ENCODE measurements at places on chromosomes 12 and 14.

DNA sequence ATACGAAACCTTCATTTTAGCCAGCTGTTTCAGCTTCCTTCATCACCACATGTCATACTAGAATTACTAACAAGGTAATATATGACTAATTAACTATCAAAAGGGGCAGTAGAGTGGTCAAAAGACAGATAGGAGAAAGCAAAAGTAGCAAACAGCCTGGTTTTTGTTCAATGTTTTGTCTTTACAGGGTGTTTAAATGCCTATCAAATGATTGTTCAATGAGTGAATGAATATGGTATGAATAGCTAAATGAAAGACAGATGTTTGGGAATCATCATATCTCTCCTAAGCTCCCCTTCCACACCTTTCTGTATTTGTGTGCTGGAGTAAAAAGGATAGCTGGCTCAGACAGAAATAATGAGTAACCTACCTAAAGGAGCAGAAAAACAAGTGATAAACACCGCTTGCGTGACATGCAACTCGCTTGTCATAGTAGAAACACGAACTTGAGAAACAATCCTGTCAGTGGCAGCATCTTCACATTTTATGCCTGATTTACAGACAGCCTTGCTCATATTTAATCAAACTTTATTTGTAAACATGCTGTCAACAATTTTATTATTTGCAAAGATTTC, 34.2 kb downstream of the ABCC9 start:
- no peak for DNase-seq

DNA sequence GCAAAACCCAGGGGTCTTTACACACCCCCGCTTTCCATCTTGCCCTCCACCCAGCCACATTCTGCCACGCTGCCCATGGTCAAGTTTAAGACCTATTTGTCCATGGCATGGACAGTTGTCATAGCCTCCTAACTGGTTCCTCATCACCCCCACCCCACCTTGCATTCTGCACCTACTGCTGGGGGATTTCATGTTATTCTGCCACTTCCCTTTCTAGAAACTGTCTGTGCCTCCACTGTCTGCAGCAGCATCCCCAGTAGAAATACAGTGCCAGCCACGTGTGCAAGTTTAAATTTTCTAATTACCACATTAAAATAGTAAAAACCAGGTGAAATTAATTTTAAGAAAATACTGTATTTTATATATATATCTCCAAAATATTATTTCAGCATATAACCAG, 63.2 kb downstream of the WDR20 start:
- no peak for DNase-seq

GRCh38 chr12:9731797-9732196, 1.1 kb downstream of the CLECL1 start:
- DNase-seq = no peak

DNA sequence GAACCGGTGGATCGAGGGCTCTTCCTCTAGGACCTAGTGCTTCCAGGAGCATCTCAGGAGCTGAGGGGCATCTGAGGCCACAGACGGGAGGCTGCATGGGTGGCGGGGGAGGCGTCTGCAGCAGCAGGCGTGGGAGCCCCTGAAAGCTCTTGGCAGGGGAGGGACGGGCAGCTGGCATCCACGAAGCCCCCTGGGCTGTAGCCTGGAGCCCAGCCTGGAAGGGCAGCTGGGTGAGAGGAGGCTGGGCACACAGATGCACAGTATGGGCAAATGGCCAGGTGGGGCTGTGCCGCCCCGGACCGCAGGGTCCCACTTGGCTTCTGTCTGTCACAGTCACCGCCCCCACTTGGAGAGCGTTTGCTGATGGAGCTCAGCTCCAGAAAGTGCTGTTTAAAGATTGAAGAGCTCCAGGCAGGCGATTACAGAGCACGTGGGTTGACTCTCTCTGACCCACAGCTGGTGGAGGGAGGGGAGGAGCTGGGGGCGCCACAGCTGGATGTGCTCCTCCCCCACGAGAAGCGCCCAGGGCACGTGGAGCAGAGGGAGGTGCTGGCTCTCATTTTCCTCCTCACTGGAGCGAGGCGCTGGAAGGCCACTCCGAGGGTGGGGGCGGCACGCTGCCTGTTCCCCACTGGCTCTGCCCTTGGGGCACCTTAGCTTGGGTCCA, 155.0 kb upstream of the C14orf180 start:
- DNase-seq = no peak

- DNase-seq = no peak
These were observed 83.2 kb downstream of the ITPR2 start for GRCh38 chr12:26749781-26750180.
